ENCODE measurements at places on chromosomes 11 and 22.

DNA sequence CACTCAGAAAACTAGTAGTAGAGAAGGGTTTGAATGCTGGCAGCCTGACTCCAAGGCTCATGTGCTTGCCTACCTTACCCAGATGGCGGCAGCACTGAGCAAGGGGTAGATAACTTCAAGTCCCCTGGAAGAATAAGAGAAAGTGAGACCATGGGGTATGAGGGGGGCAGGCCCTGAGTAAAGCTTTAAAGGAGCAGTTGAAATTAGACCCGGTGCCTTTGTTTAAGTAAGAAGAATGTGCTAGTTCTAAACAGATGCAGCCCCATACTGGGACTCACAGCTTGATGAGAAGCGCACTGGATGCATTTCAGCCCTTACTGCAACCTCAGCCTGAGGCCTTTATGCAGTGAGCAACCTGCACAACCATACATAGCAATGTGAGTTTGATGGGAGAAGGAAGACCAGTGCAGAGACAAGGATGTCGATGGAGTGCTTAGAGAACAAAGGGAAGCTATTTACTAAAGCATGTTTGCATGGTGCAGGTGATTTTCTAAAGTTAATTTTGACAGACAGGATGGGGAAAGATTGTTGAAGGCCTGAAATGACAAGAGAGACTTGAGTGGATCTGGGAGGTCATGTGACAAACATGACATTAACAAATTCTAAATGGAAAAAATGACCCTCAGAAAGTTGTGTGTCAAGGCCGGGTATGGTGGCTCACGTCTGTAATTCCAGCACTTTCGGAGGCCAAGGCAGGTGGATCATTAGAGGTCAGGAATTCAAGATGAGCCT, 27.1 kb upstream of the TMA7B start:
- no peak for DNase-seq

GRCh38 chr11:111598148-111598547, 4.1 kb upstream of the SIK2 start:
- no peak for DNase-seq

DNA sequence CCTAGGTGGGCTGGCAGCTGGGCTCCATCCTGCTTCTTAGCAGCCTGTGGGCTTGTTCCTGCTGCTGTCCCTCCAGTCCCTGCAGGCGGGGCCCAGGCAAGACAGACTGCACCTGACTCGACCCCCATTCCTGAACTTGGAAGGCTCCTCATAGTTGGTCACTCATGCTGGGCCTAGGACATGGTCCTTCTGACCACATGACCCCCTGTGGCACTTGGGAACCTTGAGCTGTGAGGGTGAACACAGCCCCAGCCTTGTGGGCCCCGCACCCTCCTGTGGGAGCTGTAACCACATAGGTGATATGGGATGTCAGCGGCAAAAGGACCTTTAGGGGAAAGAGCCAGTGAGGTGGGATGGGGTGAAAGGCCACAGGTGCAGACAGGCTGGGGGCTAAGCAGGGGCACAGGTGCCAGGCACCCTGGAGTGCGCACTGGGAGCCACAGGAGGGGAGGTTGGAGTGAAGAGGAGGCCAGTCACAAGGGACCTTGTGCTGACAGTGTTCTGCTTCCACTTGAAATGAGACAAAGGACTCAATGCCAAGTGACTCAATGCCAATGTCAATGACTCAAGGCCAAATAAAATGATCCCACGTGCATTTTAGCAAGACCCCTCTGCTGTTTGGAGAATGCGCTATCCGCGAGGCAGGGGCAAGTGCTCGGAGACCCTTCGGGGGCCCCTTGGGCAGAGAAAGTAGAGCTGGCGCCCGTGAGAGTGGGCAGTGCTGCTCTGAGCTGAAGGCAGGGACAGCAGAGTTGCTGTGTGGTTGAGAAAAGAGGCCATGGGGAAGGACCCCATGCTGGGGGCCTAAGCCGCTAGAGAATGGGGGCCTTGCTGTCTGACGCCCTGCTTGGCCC, 90.7 kb downstream of the MORC2 start:
- DNase-seq, result no peak

GRCh38 chr11:34180040-34180813, 74.8 kb downstream of the NAT10 start:
- no peak for DNase-seq

DNA sequence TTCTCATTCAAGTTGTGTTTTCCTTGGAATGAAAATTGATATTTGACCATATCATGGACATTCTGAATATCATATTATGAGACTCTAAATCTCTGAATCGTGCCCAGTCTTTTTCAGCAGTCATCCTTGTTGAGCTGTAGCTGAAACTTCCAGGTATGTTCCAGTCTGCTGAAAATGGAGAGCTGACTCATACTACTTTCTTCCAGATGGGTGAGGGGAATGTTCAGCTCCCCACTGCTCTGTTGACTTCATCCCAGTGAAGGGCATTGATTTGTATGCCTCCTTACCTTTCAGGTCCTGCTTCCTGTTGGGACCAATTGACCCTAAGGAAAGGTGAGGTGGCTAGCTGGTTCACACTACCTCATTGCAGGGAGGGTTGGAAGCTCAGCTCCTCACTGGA, 3.5 kb downstream of the OR5P2 start:
- DNase-seq, result no peak

DNA sequence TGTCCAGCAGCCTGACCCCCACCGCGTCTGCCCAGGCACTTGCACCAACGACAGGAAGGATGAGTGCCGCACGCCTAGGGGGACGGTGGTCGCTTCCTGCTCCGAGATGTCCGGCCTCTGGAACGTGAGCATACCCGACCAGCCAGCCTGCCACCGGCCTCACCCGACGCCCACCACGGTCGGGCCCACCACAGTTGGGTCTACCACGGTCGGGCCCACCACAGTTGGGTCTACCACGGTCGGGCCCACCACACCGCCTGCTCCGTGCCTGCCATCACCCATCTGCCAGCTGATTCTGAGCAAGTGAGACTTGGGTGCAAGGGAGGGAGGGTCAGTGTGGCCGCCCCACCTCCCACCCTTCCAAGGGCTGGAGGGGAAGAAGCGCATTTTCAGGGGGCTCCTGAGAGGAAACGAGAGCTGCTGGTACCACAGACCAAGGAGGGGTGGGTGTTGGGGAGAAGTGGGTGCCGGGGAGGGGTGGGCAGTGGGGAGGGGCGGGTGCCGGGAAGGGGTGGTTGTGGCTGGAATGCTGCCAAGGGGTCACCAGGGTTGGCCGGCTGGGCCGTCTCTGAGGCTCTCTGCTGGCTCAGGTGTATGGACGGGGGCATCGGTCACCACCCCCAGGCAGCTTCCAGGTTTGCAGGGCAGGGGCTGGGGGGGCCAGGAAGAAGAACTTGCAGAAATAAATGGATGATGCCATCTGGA, 27.7 kb upstream of the MUC5B start:
- no peak for DNase-seq

DNA sequence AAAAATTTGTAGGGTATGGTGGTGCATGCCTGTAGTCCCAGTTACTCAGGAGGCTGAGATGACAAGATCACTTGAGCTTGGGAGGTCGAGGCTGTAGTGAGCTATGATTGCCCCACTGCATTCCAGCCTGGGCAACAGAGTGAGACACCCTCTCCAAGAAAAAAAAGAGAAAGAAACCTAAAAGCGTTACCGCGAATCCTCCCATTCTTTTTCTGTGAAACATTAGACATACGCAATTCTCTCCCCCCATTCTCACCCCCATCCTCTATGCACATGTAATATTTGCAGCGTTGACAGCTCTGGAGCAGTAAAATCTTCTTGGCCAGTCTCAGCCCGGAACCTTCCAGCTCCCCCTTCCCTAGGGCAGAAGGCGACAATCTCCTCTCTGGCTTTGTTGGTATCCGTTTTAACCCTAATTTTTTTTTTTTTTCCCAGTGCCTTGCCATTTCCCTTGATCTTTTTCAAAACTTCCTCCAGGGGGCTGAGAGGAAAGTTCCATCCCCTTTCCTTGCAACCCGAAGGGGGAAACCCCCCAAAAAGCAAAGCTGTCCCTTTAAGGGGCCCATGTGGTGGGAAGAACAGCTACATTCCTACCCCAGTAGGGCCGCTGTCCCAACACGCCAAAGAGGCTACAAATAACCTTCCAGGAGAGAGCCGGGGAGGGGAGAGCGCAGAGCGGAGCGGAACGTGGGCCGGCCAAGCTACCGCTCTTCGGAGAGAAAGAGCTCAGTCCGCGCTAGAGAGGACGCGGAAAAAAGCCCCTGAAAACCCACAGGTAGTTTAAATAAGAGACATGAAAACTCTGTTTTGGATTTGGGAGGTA, 1.9 kb downstream of the LRP4 start:
- no peak for DNase-seq

DNA sequence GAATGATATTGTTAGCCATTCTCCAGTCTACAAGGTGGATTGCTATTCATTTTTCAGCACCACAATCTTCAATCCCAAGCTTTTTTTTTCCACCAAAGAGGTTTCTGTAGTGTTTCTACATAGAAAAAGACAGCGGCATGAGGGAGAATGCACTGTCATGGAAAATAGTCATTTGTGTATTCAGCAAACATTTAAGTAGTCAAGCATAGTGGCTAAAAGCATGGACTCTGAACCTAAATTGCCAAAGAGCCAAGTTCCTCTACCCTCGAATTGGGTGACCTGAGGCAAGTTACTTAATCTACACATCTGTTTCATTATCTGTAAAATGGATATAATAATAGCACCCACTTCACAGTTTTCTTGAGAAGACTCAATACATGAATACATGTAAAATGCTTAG, 14.2 kb downstream of the GAS2 start:
- DNase-seq, result no peak

DNA sequence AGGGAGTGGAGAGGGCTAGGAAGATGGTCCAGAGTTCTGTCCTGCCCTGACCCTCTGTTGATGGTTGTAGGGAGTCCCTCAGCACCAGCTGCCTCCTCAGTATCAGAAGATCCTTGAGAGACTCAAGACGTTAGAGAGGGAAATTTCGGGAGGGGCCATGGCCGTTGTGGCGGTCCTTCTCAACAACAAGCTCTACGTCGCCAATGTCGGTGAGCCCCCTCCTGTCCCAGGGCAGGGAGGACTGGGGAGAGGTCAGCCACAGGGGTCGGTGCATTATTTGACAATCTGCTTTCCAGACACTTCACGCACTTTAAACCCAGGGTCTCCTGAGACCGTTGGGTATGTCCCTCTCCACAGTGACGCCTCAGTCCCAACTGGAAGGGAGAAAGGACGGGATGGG, 18.1 kb downstream of the TAB1 start:
- DNase-seq, result no peak

GRCh38 chr11:133826866-133827265, 18.4 kb downstream of the SPATA19 start:
- no peak for DNase-seq

- no peak for DNase-seq
Measured at GRCh38 chr11:33151399-33151798, 9.9 kb downstream of the CSTF3 start.

- no peak for DNase-seq
Measured at GRCh38 chr11:80502511-80502910, 1061.7 kb upstream of the TENM4 start.

- no peak for DNase-seq
Measured at GRCh38 chr11:32786811-32787210, 7.7 kb downstream of the CCDC73 start.

DNA sequence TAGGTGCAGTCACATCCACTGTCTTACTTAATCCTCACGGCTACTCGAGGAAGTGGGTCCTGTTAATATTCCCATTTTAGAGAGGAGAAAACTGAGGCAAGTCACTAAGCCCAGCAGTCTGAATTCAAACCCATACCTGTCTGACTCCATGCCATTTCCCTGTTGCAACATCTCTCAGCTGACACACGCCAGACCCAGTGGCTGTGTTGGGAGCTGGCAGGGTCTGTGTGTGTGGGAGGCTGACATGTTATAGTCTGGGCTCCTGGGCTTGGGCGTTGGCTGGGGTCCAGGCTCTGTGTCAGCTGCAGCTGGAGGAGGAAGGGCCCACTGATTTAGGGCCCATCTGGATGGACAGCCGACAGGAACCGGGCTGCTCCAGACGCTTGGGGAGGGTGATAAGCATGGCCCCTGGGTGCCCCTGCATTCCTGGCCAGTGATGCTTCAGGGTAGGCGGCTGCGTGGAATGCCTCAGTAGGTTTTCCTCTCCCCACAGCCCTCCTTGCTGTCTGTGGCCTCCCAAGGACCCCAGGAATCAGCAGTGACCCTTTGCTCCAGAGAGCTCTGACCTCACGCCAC, 562.5 kb downstream of the MN1 start:
- DNase-seq, result no peak

DNA sequence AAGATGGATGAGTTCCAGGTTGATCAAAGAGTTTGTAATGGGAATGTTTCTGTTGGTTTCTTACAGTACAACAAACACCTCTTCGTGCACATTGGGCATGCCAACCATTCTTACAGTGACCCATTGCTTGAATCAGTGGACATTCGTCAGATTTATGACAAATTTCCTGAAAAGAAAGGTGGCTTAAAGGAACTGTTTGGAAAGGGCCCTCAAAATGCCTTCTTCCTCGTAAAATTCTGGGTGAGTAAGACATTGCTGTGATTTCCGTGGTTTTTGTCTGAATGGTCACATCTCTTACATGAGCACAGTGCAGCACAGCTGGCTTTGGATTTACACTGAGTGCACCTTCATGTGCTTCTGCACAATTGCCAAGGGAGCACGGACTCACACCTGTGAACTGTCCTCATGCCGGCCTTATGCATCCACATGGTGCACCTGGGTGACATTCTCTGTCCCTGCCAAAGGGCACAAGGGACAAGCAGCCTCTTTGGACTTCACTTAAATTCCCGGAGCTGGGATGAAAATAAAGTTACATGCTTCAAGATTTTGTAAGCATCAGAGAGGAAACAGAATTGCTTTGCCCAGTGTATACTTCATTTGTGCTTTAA, 107.1 kb upstream of the RASSF10 start:
- DNase-seq, result no peak

DNA sequence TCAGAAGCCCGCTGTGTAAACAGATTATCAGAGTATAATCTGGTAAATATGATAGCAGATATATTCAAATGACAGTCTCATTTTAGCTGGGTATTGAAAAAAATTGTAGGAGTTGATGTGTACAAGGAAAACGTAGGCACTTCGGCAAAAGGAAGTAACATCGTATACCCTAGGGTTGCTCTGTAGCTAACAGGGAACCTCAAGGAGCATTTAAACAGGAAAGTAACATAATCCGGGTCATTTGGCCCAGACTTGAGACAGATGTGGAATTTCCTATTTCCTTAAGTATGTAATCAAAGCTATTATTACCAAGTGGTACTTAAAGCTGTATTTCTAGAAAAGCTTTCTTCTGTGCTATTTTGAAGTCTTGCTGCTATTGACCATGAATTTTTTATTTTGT, 215.6 kb downstream of the DDX10 start:
- DNase-seq, result no peak
